ENCODE measurements at places on chromosomes 12 and 14.

GRCh38 chr12:15693228-15693911, 95.8 kb downstream of the EPS8 start:
- no peak for DNase-seq

GRCh38 chr14:65151609-65151956, 49.3 kb upstream of the MAX start:
- DNase-seq: no peak

GRCh38 chr12:110533607-110534006, 31.5 kb downstream of the RAD9B start:
- no peak for DNase-seq

DNA sequence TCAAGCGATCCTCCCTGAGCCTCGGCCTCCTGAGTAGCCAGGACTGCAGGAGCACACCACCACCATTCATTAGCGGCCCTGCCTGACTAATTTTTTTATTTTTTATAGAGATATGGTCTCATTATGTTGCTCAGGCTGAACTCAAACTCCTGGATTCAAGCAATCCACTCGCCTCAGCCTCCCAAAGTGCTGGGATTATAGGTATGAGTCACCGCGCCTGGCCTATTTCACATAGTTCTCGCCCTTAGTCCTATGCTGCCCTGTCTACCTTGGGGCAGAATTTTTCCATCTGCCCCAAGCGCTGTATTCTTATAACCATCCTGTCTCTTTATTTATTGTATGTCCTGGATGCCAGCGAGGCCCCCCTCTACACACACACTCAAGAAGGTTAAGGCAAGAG, 50.9 kb upstream of the BCL2L14 start:
- no peak for DNase-seq

DNA sequence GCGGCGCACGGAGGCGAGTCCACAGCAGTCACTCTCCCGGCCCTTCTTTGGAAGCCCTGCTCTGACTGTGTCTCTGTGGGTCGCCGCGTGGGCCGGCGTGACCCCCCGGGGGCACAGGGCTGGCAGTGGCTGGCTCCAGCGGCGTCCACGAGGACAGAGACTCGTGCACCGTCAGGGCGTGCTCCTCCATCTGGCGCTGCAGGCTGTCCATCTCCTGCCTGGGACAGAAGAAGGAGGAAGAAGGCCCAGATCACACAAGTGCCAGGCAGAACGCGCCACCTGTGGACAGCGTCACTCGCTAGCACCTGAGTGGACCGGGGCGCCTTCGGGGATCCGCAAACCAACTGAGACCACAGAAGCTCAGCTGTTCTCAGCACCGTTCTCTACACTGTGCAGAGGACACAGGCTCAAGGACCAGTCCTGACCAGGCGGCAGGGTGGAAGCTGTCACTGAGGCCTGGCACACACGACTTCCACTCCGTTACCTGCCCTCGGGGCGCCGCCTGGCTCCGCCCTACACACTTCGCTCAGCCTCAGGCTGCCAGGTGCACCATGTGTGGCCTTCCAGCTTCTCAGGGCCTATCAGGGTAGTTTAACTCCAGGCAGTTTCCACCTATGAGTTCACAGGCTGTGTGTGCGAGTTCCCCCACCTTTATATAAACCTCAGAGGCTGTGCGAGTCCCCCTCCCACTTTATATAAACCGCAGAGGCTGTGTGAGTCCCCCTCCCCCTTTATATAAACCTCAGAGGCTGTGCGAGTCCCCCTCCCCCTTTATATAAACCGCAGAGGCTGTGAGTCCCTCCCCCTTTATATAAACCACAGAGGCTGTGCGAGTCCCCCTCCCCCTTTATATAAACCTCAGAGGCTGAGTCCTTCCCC, 11.7 kb upstream of the ANKLE2 start:
- no peak for DNase-seq

- DNase-seq: no peak
These were observed 11.6 kb upstream of the FOXN3 start for GRCh38 chr14:89428546-89429198.

DNA sequence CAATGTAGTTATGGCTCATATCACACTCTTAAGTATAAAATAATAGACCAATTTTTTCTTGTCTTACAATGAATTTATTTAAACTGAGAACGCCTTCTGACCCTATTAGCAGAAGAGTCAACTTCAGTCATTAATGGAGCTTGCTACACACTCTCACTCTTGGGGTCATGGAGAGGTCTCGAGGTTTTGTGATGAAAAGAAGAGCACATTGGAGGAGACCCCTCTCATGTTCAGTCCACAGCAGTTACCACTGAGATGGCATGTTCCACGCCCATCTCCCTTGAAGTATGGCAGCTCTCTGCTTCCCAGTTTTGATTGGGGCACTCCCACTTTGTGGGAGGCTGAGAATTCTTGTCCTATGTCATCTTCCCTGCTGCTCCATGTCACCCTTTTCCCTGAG, 266.4 kb downstream of the RPS29 start:
- no peak for DNase-seq

DNA sequence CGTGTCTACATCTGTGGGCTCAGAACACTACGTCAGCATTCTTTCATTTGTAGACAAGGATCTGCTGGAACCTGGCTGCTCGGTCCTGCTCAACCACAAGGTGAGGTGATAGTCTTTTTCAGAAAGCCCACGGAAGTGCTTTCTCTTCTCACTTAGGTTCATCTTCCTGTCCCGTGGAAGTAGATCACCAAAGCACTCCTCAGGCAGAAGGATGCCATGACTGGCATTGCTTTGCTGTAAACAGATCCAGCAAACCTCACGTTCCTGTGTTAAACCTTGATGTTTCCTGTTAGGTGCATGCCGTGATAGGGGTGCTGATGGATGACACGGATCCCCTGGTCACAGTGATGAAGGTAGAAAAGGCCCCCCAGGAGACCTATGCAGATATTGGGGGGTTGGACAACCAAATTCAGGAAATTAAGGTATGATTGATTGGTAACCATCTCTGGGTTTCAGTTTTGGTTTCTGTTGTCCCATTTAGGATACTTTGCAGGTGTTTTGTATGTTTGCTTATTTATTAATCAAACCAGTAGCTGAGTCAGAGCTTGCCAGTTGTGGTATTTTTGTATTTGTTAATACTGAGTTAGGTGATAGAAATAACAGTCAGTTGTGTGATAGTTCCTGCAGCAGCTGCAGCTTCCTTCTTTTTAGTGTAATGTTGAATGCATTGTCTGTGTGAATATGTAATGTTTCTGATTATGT, 7.5 kb downstream of the PSMC1 start:
- no peak for DNase-seq

GRCh38 chr14:68780358-68781160, 12.3 kb downstream of the ZFP36L1 start:
- DNase-seq: peak; percentile 30

- DNase-seq: no peak
These were observed at the start of gene CD163 for GRCh38 chr12:7503686-7504415. CD163 (minus strand) TSS chr12:7503777; CDS start chr12:7503690, 87 bp downstream.

DNA sequence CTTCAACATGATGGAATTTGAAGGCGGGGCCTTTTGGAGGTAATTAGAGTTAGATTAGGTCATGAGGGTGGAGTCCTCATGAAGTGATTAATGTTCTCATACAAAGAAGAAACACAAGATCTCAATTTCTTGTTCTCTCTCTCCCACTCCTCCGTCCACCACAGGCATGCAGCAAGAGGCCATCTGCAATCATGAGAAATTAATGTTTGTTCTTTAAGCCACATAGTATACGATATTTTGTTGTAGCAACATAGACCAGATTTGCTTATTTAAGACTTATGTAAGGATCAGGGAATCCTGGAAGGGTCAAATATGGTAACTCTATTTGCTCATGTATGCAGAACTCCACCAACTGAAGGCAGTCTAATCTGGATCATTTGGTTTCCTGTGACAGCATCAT, 429.0 kb downstream of the LRIG3 start:
- DNase-seq: no peak

DNA sequence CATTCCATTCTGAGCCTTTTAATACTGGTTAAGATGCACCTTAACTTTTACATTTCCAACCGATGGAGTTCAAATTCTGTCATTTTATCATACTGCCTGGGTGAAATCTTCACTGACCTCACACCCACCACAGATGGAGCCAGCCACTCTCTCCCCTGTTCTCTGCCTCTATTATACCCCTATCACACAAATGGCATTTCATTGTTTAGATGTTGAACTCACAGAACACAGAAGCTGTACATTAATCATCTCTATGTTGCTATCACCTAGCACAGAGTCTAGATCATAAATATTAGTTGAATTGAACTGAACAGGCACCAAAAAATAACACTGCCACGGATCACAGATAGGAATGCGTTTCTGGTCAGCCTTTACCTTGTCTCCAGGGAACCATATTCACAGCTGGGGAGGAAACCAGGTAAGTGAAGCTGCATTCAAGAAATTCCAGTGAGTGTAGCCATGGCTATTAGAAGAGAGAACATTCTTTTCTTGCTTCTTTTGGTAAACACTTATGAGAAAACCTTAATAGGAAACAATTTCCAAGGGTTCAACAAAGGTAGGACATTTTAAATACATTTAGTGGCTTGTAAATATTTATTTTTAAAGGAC, 194.9 kb upstream of the RMST start:
- DNase-seq: no peak

GRCh38 chr12:96045566-96045965, 10.2 kb upstream of the LTA4H start:
- no peak for DNase-seq

DNA sequence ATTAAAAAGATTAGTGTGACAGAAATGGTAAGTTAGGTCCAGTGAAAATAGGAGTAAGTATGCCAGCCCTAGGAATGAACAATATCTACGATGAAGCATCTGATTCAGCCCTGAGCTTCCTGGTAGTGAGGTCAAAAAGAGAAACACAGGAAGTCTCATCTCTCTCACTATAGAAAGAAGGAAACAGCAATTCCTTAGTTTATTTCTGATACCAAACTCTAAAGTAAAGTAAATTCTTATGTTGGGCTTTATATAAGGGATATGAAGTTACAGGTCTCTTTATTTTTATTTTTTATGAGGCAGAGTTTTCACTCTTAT, 76.7 kb upstream of the RFLNA start:
- no peak for DNase-seq

DNA sequence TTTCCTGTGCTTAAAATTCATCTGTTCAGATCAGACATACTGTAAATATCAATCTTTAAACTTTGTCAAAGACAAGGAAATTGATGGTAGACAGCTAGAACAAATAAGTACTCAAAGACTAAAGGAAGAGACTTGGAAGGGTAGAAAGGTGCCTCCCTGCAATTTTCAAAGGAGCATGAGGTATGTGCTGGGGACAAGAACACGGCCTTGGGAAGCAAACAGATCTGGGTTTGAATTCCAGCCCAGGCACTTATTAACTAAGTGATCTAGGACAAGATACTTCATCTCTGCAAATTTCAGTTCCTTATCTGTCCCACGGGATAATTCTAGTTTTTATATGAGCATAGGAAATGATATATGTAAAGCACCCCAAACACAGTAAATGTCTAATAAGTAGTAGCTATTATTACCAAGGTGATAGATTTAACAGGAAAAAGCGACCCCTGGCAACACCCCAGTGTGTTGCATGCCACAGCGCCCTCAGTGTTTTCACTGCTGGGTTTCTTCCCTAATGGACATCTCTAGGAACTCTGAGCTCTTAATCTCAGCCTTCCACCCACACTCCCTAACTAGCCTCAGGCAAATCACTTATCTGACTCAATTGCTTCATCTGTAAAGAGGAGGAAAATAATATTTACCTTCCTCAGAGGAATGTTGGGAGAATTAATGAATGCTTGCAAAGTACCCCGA, 44.7 kb upstream of the BMP4 start:
- no peak for DNase-seq

DNA sequence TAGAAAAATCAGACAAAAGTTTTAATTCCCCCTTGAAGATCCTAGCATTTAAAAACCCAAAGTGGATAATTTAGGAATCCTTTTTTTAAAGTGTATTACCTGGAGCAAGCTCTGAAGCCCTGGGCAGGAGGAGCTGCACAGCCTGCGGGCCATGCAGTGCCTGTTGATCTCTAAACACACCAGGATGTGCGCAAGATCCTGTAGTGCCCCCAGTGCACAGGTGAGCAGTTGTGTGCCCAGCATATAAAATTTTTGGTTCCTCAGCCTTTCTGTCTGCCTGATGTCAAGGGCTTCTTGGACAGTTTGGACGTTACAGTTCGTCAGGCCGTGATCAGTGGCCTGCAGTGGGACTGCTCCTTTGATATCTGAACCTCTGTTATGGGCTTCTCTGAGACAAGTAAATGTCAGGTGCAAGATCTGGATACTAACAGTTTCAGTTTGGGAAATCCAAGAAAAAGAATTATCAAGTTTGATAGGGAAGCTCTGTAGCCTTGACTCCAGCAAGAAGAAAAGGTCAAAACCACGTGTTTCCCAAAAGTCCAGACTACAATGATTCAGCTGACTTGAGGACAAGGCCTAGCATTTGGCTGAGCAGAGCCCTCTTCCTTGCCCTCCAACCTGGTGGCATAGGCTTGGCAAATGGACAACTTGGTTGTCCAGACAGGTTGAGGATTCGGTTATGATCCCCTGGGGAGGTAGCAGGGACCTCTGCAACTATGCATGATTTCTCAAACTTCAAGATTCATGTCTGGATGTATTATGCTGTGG, 1.0 kb downstream of the ATXN7L3B start:
- peak; percentile 14 for DNase-seq

DNA sequence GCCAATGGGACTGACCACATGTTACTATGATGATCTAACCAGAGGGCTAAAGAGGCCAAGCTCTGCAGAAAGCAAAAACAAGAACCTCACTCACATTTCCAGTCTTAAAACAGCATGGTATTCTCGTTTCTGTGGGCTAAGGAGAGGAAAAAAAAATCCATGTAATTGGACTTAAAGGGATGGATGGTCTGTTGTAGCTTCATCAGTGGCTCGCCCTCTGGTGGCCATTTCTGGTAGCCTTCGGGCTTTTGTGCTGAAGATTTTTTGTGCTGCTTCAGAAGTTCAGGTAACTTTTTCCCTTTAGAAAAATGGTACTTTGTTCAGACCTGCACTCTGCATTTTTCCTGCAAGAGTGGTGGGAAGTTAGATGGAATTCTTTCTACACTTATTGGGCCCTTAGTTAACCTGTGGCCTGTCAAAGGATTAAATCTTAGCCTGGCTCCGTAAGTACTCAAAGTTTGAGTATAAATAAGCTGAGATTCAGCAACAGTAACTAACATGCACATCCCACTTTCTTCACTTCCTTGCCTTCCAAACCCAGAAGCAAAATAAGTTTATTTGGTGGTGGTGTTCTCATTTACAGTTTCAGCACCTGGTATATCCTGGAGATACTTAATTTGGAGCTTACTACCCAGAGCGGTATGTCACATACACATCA, 22.3 kb downstream of the DCAF4 start:
- DNase-seq: no peak

- no peak for DNase-seq
These were observed 91.6 kb upstream of the FERMT2 start for GRCh38 chr14:53042480-53042879.

DNA sequence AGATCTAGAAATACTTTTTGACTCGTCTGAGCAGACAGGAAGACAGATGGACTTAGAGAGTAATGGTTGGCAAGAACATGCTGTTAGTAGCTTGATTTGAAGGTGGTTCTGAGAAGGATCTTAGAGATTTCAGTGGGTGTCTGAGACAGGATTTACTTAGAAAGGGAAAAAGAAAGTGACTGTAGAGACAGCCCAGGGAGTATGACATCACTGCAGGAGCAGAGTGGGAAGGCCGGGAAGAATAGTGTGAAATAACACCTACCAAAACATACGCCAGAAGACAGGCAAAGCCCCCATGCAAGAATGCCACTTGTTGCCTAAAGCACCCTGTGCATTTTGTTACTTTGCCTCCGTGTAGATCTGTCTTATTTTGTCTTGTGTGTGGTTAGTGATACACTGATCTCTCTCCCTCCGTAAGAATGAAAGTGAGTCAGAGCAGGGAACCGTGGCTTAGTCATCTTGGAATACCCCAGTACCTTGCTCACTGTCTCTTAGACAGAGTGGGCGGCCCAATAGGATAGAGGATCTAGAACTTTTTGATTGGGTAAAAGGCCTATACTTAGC, 161.3 kb upstream of the IFNG-AS1 start:
- no peak for DNase-seq
